ENCODE measurements at places on chromosomes 2 and 18. TPM values are rescaled to one million over a fixed set of nuclear protein-coding genes. Genes with fewer than 3 reads are reported as not detected.

- peak; percentile 35 for DNase-seq
Observed at GRCh38 chr2:239230318-239231052, 170.3 kb downstream of the HDAC4 start.

DNA sequence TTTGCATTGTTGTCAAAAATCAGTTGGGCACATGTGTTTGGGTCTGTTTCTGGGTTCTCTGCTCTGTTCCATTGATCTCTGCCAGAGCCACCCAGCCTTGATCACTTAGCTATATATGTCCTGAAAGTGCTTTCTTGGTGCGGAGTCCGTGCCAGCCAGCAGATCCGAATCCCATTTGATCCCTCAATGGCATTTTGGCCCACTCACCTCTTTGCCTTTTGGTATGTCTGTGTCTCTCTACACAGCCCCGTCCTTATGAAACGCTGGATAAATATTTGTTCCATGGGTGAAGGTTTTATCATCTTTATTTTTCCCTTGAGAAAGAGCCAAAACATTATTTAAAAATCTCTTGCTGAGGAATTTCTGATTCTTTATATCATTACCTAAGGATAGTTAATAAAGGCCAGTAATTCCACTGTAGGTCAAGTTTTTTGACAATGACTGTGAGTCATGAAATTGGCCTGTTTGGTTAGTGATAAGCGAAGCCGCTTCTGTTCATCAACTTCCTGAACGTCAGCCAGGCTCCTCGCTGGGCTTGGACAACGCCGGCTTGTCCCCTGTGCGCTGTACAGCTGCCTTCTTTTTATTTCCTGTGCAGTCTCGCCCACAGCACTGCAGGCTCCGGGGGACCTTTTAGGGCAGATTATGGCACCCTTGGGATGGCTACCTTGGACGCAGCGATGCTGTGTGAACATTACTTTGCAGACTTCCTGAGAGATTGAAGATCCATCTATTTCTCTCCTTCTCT, 24.9 kb downstream of the MTCL1 start:
- peak; percentile 86 for DNase-seq

- DNase-seq: no peak
Observed at GRCh38 chr2:219522111-219523030, 8.1 kb downstream of the ASIC4 start.

DNA sequence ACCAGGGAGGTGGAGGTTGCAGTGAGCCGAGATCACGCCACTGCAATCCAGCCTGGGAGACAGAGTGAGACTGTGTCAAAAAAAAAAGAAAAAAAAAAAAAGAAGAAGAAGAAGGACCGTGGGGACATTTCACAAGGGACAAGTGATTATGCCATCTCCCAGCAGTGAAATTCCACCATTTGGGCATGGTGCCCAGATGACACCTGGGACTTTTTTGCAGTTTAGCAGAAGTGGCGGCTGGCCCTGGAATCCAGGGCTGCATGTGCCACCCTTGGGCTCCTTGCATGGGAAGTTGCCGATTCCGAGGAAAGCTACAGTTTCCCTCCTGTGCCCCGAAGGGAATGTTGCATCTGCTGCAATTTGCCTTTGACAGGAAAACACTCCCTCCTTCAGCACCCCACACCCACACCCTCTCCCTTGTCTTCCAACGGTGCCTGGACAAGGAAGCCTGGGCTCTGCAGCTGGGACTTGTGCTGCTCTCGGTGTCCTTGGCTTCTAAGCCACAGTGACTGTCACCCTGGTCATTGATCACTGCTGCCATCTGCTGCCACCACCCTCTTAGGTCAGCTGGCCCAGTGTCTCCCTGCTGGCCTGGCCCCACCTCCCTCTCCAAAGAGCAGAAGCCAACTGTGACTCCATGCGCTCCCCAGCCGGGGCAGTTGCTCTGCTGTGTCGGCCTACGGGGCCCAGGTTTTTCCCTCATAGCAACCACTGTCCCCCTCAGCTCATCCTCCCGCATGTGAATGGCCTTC, 56.4 kb upstream of the LRRC30 start:
- DNase-seq: peak; percentile 76

Gene NEUROD1
- total RNA-seq: not detected

Gene B3GNT2
- total RNA-seq: 13.8 TPM

DNA sequence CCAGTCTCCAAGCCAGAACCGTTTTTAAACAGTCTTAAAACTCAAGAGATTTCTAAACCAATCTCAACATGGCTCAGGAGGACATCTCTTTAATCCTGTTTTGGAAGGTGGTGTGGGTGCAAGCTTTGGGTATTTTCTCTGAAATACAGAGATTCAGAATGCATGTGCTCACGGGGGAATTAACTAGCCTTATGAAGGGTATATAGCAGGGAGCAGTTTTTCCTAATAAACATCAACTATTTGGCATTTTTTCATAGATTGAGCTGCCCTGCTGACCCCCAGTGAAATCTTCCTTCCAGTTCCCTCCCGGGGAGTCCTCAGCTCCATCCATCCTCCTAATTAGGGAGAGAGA, 122.6 kb downstream of the SMAD7 start:
- no peak for DNase-seq

Gene ADAM23
- total RNA-seq: 5.6 TPM

Gene LIMS3
- 3.7 TPM for total RNA-seq

GRCh38 chr2:233651430-233651829, 15.2 kb downstream of the UGT1A10 start:
- no peak for DNase-seq

Gene SLC30A3
- total RNA-seq: 4.1 TPM

- no peak for DNase-seq
Observed at GRCh38 chr2:56132138-56132537, 51.7 kb upstream of the CCDC85A start.

Gene TSPYL6
- not detected for total RNA-seq

Measured in adrenal gland (tissue), 19 donors.